ENCODE measurements at places on chromosomes 5 and 9.

- no peak for DNase-seq
These were observed 46.9 kb downstream of the ARL15 start for GRCh38 chr5:54263447-54263846.

- no peak for DNase-seq
These were observed 84.6 kb upstream of the FCN1 start for GRCh38 chr9:135002336-135002735.

DNA sequence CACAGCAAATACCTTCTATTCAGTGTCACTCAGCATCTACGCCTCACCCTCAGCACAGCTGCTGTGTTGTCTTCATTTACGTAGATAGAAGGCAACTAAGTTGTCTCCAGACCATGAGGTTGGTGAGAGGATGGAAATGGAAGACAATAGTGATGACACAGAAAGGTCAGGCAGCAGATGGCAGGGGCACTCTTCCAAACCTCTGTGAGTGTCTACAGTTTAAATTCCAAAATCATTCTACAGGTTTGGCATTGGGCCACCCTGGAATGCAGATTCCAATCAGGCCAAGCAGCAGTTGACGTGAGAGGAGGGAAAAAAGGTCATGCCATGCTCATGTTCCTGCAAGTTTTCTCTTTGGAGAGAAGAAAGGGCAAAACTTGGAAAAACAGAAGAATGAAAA, 68.7 kb upstream of the ADAMTSL1 start:
- no peak for DNase-seq

- peak; percentile 30 for DNase-seq
These were observed 29.2 kb upstream of the ARHGEF28 start for GRCh38 chr5:73596705-73597328.

DNA sequence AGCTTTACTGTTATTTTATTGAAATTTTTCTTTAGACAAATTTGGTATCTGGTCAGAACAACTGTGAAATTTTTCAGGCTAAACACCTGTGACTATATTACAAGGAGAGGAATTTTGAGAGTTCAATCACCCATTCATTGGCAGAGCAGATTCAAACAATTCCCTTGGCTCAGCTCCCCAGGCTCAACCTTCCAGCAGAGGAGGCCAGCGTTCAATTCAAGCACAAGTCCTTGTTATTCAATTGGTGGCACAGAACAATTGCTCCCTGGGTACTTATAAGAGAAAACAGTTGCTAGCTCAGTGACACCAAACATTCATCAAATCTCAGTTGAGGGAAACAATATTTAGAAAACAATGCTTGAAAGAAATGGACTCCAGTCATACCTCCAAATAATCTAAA, 83.3 kb downstream of the SUSD1 start:
- DNase-seq: peak; percentile 24

GRCh38 chr9:36831381-36832161, 202.5 kb downstream of the PAX5 start:
- DNase-seq: no peak

- DNase-seq: no peak
These were observed 253.9 kb downstream of the CEMIP2 start for GRCh38 chr9:71514344-71514975.

- DNase-seq: no peak
These were observed 136.5 kb downstream of the SNX18 start for GRCh38 chr5:54653956-54654614.

- DNase-seq: no peak
These were observed 52.7 kb downstream of the ALG2 start for GRCh38 chr9:99169086-99169485.

DNA sequence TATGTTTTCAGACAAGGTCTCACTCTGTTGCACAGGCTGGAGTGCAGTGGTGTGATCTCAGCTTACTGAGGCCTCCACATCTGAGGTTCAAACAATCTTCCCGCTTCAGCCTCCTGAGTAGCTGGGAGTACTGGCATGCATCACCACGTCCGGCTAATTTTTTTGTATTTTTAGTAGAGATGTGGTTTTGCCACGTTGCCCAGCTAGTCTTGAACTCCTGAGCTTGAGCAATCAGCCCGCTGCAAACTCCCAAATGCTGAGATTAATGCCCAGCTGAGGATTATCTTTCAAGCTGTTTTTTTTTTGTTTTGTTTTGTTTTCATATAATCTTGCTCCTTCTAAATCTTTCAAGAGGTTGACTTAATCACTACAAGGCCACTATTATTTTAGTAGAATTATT, 47.3 kb upstream of the SLC28A3 start:
- DNase-seq: no peak

DNA sequence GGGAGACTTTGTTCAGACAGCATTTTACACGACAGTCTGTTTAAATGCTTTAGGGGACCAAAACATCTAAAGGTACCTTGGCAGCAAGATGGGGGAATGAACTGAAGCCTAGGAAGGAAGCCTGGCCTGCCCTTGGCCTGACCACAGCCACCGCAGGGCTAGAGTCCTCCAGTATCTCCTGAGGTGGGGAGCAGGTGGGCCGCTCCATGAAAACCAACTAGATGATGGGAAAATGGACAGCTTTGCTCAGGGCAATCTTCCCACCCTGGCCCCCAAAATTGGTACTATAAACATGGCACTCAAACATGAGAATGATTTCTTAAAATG, 153.3 kb downstream of the AUH start:
- DNase-seq: no peak

GRCh38 chr5:14153071-14153864, 10.1 kb downstream of the TRIO start:
- no peak for DNase-seq

DNA sequence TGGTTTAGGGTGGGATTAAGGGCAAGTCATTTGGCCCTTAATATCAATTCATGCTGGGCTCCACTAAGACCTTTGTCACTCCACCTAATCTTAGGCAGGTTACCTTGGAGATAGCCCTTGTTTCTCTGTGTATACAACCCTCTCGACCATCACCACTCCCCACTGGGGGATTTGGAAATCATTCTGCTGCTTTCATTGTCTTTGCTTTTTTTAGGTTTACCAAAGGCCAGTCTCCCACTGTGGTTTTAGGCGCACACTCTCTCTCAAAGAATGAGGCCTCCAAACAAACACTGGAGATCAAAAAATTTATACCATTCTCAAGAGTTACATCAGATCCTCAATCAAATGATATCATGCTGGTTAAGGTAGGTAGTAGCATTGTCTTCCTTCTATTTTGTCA, 6.2 kb downstream of the GZMK start:
- no peak for DNase-seq

DNA sequence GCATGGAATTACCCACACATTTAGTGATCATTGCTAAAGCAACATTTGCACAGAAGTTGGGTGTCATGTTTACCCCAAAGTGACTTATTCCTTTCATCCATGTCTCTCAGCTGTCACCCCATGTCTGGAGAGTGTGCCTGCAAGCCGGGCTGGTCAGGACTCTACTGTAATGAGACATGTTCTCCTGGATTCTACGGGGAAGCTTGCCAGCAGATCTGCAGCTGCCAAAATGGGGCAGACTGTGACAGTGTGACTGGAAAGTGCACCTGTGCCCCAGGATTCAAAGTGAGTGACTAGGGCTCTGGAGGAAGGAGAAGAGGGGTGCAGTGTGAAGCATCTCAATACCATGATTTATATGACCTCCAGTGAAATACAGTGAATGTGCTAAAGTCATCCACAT, 99.9 kb upstream of the PRRC1 start:
- no peak for DNase-seq

GRCh38 chr5:179261301-179262125, 83.7 kb downstream of the ADAMTS2 start:
- DNase-seq: no peak

DNA sequence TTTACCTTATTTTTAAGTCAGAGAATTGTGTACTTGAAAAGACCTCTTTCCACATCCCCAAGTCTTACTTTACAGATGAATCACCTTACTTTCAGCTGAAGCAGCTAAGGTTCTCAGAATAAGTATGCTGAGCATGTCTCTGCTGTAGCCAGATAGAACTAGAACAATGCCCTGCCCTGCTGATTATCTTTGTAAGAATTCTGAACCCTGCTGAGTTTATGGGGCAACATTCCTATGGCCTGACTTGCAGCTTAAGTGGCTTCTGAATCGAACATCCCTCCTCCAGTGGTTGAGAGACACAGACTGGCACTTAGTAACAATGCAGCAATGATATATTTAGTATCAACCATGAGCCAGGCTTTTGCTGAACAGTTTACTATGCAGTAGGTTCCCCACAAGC, 592.0 kb upstream of the WWC1 start:
- no peak for DNase-seq

DNA sequence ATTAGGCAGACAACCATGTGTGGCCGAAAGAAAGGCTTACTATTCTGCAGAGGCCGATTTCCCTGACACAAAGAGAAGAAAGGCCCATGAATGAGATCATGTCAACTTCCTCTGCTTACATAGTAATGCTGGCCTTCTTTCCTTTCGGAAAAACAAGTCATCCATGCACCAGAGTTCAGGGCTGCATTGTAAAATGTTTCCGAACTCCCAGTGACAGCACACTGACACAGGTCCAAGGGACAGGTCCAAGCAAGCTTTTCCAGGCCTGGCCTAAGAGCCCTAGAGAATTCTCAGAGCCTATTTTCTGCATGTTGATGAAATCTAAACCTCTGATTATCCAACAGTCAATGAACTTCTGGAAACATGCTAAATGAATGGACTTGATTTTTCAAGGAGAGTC, 140.9 kb downstream of the ZNF608 start:
- no peak for DNase-seq

DNA sequence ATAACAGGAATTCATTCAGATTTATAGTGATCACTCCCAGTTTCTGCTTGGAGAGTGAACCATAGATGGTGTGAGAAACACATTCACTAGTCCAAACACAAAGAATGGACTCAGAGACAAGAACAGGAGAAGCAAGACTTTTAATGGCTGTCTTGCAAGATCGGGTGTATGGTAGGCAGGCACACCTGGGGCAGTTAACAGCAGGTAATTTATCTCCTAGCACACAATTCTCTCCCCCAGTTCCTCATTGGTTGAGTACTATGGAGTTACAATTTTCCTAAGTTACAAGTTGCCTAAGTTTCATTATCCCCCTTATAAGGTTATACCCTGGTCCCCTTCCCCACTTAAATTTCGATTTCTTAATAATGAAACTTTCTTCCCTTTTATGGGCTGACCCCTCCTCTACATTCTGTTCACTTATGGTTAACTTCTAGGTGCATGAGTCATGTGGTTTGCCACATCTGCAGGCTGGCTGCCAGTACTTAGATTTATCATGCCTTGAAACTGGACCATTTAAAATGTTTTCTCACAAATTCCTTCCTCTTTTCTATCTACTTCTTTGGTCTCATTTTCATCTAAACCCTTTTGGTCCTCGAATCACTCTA, 623.3 kb downstream of the HINT1 start:
- no peak for DNase-seq

DNA sequence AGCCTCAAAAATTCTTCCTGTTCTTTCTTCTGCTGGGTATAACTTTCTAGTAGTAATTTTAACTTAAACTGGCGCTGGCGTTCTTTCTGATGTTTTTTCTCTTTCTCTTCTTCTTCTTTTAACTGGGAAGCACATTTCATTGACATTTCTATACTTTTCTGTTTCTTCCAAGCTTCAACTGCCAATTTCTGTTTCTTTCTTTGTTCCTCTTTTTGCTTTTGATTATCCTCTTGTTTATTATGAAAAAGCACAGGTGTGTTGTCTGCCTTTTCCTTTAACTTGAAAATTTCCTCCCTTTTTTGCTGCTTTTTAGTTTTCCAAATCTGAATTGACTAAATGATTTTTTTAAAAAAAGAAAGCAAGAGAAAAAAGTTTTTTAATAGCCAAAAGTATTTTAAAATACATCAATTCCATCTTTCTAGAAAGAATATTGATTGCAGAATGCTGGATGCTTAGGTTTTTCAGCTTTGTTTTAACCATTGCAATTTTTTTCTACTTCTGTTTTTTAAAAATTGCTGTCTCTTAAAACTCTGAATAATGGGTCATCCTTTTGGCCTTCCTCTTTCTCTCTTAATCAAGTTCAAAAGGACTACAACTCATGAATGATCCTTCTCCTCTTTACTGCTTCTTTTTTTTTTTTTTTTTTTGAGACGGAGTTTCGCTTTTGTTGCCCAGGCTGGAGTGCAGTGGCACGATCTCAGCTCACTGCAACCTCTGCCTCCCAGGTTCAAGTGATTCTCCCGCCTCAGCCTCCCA, 8.8 kb upstream of the PGGT1B start:
- DNase-seq: no peak

- no peak for DNase-seq
These were observed 408.8 kb downstream of the CDH10 start for GRCh38 chr5:24235946-24236345.

- no peak for DNase-seq
These were observed 304.1 kb upstream of the PANK3 start for GRCh38 chr5:168883281-168883741.

- no peak for DNase-seq
These were observed 143.5 kb downstream of the NFIB start for GRCh38 chr9:14170392-14170931.

GRCh38 chr9:127578952-127579853, 32.9 kb upstream of the STXBP1 start:
- peak; percentile 88 for DNase-seq

- DNase-seq: no peak
These were observed 18.9 kb upstream of the PFDN1 start for GRCh38 chr5:140321796-140322195.

DNA sequence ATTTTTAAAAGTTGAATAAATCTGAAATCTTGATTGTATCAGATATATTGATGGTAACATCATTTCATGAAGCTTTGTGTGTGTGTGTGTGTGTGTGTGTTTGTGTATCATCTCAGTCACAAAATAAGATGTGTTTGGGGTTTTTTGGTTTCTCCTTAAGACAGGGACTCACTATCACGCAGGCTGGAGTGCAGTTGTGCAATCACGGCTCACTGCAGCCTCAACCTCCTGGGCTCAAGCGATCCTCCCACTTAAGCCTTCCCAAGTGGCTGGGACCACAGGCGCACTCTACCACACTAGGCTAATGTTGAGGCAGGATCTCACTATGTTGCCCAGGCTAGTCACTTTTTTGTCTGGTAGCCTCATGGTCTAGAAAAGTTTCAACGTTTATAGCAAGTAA, 83.4 kb upstream of the DMRT1 start:
- DNase-seq: no peak

DNA sequence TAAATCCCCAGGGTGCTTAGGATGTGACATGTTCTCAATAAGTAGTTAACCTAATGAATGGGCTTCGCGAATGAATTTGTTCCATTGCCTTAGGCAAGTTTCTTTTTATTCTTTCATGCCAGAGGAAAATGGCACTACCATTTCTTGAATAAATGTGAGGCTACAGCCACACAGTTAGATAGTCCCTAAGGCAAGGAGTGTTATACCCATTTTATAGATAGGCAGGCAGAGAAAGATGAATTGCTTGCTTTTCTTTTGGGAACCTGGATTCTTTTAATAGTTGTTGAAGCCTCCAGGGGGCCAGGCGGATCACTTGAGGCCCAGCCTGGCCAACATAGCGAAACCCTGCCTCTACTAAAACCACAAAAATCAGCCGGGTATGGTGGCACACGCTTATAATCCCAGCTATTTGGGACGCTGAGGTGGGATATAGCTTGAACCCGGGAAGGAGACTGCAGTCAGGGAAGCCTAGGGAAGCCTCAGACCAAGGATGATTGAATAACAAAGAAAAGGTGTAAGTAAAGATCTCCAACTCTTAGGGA, 943 bp downstream of the NOP16 start:
- DNase-seq: no peak

GRCh38 chr9:114280636-114281472, 42.0 kb upstream of the ORM1 start:
- DNase-seq: no peak

GRCh38 chr5:4191041-4191440, 595.4 kb downstream of the IRX1 start:
- peak; percentile 28 for DNase-seq

Data from activated CD8-positive, alpha-beta T cell treated with anti-CD3 and anti-CD28 coated beads, Interleukin-2, amount 10 ng/mL, durations not matched to agents 7 days and 5 days (primary cell).